Amniotic stem cell (primary cell): ENCODE measurements at places on chromosomes 6 and 20.

- DNase-seq, result no peak
Observed at GRCh38 chr6:68240726-68241125, 394.4 kb upstream of the ADGRB3 start.

- DNase-seq, result no peak
Observed at GRCh38 chr6:3226481-3227362, 731 bp downstream of the TUBB2B start.

- peak; percentile 58 for DNase-seq
Observed at GRCh38 chr6:34236443-34237315, at the start of gene HMGA1. Gene HMGA1 (plus strand): TSS chr6:34236873. CDS start chr6:34240781, 3,908 bp downstream.

DNA sequence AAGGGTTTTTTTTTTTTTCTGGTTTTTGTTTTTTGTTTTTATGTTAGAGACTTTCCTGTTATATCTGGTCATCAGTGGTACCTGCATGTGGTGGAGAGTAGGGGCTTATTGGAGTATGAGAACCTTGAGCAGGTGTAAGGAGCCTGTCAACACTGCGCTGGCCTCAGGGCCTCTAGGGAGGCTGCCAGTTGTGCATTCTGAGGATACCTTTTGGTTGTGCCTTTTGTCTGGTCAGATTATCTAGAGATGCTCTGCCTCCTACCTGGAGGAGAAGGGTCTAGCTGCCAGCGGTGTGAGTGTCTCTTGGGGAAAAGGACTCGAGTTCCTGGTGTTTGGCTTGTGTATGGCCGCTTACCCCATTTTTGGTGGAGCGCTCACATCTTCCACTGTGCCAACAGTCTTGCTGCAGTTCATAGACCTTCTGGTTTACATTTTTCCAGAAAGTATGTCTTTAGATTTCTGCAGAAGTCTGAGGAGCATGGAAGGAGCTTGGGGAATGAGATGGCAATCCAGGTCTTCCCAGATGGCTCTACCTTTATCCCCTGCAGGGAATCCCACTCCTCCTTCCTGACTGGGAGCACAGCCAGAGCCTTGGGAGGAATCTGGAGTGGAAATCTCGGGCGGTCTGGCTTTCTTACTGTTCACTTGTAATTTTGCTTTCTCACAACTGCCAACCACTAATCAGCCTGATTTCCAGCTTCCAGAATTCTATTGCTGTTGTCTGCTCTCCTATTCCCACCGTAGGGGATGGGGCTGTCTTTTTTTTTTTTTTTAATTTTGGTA is 49.9 kb downstream of the PTPN1 start:
- DNase-seq, result no peak

DNA sequence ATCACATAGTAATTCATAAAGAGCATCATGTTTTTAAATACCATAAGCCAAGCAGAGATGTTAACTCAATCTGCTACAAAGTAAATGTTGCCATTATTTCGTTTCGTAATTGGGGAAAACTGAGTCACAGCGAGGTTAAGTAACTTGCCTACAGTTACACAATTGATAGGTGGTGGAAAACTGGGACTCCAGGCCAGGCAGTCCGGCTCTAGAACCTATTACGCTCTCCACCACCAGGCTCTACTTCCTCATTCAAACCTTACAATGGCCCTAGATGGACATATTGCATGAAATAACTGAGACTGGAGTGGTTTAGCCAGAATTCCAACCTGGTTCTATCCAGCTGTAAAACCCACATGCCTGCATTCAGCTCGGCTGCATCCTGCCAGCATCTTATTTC is 58.2 kb downstream of the LINC00237 start:
- no peak for DNase-seq

DNA sequence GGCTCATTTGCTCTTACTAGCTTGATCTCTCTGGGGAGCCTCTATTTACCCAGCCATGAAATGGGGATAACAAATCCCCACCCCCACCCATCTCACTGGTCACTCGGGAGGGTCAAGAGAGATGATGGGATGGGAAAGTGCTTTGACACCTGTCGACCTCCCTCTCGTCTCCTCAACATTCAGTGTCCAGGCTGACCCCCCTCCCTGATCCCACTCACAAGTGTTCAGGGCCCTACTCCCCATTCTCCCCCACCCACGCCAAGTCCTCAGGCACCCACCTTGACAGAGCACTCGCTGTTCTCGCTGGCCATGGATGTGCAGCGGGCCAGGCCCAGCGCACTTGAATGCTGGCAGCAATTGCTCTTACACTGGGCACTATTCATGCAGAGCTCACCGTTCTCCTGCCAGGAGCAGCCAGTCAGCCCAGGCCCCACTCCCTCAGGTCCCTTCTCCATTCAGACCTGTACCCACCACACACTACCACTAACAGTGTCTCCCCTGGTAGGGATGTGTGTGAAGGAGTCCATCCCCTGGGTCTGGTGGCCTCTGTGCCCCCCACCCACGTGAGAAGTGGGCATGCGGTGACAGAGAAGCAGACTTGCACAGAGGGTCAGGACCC is 1.6 kb downstream of the CLPS start:
- DNase-seq, result no peak

- DNase-seq, result peak; percentile 48
Observed at GRCh38 chr6:108944707-108945680, 96.8 kb downstream of the ARMC2 start.

DNA sequence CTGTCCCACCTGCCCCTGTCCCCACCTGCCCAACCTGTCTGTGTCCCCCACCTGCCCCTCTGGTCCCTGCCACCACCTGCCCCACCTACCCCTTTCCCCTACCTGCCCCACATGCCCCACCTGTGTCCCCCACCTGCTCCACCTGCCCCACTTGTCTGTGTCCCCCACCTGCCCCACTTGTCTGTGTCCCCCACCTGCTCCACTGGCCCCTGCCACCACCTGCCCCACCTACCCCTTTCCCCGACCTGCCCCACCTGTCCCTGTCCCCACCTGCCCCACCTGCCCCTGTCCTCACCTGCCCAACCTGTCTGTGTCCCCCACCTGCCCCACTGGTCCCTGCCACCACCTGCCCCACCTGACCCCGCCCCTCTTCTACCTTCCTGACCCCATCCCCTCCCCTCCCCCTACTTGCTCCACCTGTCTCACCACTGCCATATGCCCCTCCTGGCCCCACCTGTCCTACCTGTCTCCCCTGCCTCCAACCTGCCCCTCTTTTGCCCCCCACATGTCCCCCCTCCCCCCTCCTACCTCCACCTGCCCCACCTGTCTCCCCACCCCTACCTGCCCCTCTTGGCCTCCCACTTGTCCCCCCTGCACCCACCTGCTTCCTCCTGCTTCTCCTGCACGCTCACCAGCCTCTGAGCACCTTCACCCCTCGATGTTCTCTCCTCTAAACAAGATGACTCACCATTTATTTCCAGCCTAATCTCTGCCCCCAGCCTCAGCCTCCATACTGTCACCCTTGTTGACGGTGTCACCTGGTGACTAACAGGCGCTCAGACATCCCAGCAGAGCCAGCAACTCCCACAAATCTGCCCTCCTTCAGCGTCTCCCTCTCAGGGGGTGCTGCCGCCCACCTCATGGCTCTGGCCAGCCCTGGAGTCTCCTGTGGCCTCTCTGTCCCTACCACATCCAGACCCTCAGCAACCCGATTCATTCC is 5.6 kb upstream of the MYT1 start:
- DNase-seq, result no peak

DNA sequence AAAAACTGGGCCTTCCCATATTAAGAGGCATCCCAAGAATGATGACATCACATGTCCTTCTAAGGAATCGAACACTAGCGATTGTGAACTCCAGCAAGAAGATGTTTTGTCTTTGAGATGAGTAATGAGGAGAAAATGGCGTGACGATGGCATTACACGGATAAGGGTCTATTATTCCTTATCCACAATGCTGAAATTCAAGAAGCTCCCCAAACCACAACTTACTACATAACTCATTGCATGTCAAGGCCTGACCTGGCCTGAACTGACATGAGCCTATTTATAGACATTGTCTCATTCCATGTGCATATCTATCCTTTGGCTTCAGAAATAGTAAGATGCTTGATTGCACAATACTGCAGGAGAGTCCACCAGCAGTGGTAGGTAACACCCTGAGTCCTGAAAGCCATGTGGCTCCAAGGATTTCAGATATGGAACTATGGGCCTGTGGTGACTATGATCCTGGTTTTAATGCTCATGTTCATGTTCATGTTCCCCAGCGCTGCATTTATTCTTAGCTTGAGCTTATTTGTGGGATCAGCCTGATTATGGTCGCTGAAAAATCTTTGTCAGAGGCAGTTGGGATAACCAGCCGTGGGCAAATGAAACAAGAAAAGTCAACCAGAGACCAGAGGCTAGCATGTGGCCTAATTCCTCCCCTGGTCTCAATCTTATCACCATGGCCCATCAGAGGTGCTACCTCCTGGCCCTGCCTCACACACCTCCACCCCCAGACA is 183.2 kb upstream of the JARID2 start:
- peak; percentile 5 for DNase-seq

DNA sequence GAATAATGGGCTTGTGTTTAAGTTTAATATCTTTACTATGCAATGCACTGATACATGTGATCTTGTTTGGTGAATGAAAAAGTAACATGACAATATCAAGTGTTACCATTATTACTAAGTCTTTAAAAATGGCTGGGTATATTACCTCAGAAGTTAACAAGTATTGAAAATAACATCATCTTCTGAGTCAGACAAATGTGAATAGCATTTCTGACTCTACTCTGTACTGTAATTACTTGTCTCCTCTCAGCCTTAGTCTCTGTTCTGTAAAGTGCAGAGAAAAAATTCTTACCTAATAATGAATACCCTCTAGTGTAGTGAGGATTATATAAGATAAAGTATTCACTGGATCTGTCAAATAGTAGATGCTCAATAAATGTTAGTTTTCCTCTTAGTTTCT is 47.0 kb upstream of the GCLC start:
- no peak for DNase-seq

- no peak for DNase-seq
Observed at GRCh38 chr20:7579888-7580287, 360.4 kb downstream of the HAO1 start.

DNA sequence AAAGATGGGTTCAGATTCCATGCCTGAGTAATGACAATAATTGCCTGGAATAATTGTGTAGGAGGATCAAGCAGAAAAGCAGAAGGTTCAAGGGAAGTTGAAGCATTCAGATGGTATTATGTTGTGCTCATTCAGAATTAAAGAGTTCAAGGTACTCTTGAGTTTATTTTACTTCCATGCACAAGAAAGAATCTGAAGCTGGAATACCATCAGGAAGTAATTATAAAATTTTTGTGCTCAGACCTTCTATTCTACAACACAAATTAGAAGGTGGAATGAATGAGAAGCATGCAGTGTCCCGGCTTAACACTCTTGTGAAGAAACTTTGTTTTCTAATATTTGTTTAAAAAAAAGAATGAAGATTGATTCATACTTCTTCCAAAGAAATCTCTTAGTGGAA is 139.4 kb upstream of the ENPP5 start:
- DNase-seq, result no peak

DNA sequence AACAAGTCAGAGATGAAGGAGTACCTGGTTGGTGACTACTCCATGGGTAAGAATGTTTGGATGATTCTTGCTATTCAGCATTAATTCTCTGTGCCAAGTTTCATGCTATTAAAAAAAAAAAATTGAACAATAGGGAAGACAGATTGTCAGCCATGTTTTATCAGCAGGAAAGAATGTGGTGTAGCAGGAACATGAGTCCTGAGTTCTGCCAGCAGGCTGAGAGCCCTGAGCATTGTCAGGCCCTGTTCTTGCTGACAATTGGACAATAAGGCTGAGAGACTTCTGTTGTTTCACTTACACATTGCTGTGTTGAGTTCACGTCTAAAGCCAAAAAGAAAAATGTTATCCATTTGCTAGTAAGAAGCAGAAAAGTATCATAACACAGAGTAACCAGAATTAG is 70.4 kb upstream of the SMIM28 start:
- no peak for DNase-seq

DNA sequence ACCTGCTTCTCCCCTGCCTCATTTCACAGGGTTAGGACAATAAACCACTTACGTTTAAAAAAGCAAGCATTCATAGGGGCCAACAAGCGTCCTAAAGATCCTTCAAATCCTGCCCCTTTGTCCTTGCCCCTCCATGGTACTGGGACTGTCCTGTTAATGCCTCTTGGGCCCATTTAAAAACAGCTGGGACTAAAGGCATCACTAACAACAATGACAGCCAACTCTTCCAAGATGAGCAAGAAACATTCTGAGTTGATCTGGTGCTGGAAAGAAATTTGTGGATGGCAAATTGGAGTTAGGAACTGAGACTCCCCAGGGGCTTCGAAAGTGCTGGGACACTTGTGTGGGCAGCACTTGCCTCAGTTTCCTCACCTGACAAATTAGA is 93.4 kb downstream of the ZMYND8 start:
- DNase-seq, result no peak

GRCh38 chr6:159931112-159931511 is 37.8 kb upstream of the IGF2R start:
- DNase-seq, result no peak

DNA sequence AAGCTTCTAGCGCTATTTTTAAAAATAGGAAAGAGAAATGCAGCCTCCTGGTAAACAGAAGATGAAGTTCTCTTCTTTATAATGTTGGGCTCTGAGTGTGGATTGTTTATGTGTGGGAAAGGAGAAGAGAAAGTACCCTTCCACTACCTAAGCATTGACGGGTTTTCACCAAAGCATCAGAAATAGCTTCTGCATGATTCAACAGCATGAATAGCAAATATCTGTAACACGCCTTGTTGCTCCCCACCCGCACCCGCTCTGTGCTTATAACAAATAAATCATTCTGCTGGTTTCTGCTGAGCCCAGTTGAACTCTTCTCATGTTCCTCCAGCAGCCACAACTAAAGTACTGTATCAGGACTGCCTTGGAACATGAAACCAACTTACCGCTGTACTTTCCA is 20.7 kb downstream of the TXLNB start:
- no peak for DNase-seq

DNA sequence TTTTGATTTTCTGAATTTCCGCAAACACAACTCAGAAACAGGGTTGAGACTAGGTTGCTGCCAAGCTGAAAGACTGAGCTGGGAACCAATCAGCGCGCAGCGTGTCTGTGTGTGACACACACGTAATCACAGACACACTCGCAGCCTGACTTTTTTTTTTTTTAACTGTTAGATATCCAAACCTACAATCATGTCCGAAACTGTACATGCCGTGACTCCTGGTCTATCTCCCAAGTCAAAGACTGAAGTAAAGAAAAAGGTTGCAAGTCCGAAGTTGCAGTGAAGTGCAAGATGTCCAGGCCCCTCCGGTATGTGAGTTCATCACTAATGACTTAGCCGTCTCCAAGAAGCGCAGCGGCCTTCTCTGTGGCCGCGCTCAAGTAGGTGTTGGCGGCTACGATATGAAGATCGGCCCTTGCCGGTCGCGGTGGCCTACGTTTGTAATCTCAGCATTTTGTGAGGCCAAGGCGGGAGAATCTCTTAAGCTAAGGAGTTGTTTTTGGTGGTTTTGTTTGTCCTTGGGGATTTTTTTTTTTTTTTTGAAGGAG is 108.2 kb downstream of the HFE start:
- peak; percentile 79 for DNase-seq

DNA sequence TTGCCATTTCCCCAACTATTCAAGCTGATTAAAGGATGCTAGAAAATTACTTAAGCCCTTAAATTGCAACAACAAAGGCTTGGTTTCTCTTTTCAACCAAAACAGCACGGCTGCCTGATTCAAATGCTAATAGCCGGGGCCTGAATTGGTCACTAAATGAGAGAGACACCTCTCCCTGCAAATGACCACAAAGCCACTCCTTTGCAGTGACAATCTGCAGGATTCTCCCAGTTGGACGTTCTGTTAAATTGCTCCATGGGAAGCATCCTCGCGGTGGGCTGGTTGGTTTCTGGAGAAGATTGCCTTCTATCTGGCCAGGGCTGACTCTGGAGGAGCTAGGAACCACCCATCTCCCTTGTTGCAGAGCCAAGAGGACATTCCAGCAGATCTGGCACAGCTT is 29.7 kb upstream of the TBXT start:
- no peak for DNase-seq

GRCh38 chr6:31969712-31970603 is 2.0 kb downstream of the DXO start:
- DNase-seq, result no peak
